ENCODE measurements at places on chromosomes 7 and 10. TPM values are rescaled to one million over a fixed set of nuclear protein-coding genes. Genes with fewer than 3 reads are reported as not detected.

SLC26A3 gene
- total RNA-seq = not detected

HBP1 gene
- 70.6 TPM for total RNA-seq

PRKG1 gene
- total RNA-seq = 38.2 TPM

OPN1SW gene
- total RNA-seq = not detected

SDHAF3 gene
- total RNA-seq = 12.4 TPM

DNA sequence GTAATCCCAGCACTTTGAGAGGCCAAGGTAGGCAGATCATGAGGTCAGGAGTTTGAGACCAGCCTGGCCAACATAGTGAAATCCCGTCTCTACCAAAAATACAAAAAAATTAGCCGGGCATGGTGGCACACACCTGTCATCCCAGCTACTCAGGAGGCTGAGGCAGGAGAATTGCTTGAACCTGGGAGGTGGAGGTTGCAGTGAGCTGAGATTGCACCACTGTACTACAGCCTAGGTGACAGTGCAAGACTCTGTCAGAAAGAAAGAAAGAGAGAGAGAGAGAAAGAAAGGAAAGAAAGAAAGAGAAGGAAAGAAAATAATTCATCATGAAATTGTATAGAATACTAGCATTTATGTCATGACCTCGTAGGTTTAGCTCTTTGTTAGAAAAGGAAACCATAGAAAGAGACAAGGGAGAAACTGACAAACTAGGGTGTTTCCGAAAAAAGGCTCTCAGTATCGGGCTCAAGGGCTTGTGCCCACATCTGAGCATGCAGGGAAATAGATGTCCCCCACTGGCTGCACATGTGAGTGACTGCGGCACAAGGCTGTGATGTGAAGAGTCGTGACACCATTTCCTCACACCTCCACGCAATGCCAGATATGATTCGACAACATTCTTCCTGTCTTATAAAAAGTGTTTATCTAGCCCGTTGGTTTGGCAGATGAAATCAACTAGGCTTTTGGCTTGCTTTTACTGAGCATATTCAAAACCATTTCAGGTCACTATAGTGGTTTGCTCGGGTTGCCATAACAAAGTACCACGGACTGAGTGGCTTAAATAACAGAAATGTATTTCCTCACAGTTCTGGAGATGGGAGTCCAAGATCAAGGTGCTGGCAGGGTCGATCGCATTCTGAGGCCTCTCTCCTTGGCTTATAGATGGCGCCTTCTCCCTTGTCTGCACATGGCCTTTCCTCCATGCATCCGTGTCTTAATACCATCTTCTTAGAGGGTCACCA, 2.0 kb downstream of the SRGN start:
- H3K4me3 ChIP-seq = peak overlapping the region; percentile 52
- no peaks in the 10 kb centered on the region for H3K36me3 ChIP-seq
- peak; percentile 18 for DNase-seq
- H3K27ac ChIP-seq = peak overlapping the region; percentile 85

GRCh38 chr7:6279937-6280336, 7.5 kb upstream of the CYTH3 start:
- H3K4me1 ChIP-seq = no peaks in the 10 kb centered on the region
- H3K27me3 ChIP-seq = no peaks in the 10 kb centered on the region
- no peak overlapping the region for H3K27ac ChIP-seq
- DNase-seq = no peak
- no peak overlapping the region for H3K4me3 ChIP-seq
- no peaks in the 10 kb centered on the region for H3K36me3 ChIP-seq

GRCh38 chr10:86287110-86287793, 79.3 kb downstream of the GRID1 start:
- H3K27ac ChIP-seq = no peak overlapping the region
- H3K4me1 ChIP-seq = no peaks in the 10 kb centered on the region
- H3K36me3 ChIP-seq = no peaks in the 10 kb centered on the region
- no peak overlapping the region for H3K4me3 ChIP-seq
- no peak for DNase-seq
- no peaks in the 10 kb centered on the region for H3K27me3 ChIP-seq

DNA sequence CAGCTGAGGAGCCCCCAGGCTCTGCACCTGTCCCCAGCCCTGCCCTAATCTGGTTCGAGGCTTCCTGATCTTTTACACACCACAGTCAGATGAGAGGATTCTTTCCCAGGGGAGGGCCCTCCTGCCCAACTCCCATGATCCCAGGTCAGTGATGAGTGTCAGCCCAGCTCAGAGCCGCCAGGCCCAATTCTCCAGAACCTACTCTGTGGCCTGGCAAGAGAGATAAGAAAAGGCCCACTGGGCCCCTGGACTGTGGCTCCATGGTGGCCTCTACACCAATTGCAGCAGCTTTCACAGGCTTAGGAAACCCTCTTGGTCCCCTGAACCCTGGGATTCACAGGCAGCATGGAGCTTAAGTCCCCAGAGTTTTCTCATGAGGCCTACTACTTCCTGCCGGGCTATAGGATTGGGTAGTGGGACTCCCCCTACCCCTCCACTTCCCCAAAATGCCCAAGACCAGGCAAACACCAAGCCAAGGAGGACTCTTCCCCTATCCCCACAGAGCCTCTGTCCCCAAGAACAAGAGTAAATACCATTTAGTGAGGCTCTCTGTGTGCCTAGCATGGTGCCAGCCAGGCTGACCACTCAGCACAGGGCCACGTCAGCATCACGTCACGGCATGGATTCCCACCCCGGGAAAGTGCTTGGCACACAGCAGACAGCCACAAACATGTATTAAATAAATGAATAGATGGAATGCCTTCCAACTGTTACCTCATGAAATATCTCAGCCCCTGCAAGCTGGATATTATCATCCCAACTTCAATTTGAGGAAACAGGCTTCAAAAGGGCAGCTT, 100.0 kb downstream of the GRID1 start:
- H3K4me1 ChIP-seq = no peaks in the 10 kb centered on the region
- no peak for DNase-seq
- no peak overlapping the region for H3K4me3 ChIP-seq
